Stimulated activated CD4-positive, alpha-beta T cell treated with anti-CD3 and anti-CD28 coated beads, Interleukin-2, amount 100 ng/mL, for 4 hours (primary cell): ENCODE measurements at places on chromosomes 16 and 17.

- peak; percentile 61 for DNase-seq
Measured at GRCh38 chr17:59829217-59830006, 63.3 kb downstream of the TUBD1 start.

- peak; percentile 46 for DNase-seq
Measured at GRCh38 chr16:2874912-2875362, 8.1 kb upstream of the FLYWCH2 start.

DNA sequence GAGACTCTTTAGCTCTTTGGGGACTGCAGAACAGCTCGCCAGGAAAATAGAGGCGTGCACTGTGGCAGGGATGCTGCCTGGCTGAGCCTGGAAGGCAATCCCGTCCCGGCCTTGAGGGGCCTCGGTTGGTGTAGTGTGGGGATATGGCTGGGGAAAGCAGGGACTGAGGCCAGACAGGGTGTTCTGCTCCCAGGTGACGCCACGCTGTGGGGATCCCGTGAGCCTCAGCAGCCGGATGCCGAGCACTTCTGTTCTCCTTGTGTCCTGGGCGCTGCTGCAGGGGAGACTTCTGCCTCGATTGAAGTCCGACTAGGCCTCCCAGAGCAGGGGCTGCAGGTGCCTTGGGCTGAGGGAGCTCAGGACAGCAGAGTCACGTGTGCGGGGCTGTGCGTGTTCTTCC, 72.6 kb downstream of the BANP start:
- DNase-seq = no peak

DNA sequence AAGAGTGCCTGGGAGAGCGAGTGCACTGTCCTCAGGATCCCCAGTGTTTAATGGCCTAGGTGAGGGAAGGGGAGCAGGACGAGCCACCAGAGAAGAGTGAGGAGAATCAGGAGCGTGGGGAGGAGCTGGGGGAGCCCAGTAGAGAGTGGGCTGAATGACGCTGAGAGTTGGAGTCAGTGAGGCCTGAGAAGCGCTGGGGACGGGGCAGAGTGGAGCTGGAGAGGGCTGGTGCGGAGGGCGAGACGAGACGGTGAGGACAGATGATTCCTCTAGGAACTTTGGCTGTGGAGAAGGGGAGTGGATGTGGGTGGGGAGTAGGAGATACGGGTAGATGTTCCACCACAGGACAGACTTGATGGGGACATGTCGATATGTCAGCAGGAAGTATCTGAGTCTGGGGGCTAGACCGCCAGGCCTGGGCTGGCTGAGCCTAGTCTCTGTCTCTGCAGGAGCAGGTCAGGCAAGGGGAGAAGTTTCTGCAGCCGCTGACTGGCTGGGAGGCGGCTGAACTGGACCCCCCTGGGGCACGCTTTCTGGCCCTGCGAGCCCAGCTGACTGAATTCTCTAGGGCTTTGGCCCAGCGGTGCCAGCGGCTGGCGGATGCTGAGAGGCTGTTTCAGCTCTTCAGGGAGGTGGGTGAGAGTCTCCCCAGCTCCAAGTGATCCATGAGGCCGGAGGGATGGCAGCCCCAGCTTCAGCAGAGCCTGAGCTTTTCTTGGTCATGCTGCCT, 4.7 kb downstream of the PLEKHG4 start:
- no peak for DNase-seq

DNA sequence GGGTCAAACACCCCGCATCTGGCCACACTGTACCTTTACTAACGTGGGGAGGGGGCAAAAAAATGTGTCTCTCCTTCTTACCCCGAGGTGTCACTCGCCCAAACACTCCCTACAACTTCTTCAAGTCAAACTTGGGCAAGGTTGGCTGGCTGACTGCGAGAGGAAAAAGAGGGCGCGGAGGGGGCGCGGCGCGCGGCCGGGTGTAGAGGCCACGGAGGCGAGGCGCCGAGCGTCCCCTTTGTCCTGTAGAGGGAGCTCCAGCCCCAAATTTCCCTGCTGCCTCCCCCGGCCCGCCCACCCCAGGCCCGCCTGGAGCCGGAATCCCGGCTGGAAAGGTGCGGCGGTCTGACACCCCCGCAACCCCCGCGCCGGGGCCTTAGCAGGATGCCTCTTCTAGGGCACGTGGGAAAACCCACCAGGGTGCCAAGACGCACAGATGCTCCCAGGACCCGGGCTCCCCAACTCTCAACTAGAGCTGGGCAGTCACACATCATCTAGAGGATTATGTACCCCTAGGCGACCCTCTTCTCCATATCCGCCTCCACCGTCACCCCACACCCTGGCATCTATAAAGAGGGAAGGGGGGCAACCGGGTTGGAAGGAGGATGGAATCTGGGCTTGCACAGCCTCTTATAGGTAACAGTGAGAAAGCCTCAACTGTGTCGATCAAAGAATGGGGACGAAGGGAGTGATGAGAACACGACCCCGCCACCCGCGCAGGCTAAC, 4.2 kb downstream of the IRX3 start:
- DNase-seq = no peak

DNA sequence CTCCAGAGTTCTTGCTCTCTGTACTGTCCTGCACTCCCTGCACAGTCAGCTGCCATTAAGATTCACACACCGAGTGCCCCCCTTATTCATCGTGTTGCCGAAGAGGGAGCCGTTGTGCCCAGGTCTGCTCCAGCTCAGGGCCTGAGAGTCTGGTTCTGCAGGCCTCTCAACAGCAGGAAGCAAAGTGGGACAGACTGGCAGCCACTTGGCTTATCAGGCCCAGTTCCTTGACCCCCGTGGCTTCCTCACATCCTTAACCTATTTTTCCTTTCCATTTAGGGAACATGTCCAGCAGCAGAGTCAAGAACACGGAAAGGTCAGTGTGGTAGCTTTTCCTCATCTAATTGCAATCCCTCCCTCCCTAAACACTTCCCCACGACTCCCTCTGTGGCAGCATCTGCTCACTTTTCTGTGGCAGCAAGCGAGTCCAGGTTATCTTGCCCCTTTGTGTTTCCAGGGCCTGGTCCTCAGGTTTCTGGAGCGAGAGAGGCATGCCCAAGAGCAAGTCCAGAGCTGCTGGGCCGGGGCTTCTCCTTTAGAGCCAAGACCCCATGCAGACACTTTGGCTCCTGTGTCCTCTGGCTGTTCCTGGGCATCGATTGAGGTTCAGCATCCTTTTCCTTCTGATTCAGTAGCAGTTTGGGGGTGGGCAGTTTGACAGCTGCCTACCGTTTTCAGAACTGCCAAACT, 22.1 kb upstream of the ADAM11 start:
- DNase-seq = no peak

- DNase-seq = no peak
Measured at GRCh38 chr16:26717826-26718225, 348.9 kb upstream of the C16orf82 start.

- peak; percentile 55 for DNase-seq
Measured at GRCh38 chr16:85416228-85417109, 196.7 kb upstream of the GSE1 start.

DNA sequence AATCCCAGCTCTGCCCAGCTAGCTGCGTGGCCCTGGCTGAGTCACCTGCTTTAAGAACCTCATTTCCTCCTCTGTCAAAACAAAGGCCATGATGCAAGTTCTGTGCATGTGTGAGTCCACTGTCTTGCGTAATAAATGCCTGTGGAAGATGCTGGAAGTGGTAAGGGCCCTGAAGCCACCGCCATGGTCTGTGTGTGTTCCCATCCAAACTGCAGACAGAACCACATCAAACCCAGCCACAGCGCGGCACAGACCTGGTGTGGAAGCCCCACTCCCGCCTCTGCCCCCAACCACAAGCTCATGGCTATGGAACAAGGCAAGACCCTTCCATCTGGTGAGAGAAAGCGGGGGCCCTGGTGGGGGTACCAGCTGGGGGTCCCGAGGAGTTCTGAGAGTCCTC, 26.0 kb downstream of the NECAB2 start:
- no peak for DNase-seq

DNA sequence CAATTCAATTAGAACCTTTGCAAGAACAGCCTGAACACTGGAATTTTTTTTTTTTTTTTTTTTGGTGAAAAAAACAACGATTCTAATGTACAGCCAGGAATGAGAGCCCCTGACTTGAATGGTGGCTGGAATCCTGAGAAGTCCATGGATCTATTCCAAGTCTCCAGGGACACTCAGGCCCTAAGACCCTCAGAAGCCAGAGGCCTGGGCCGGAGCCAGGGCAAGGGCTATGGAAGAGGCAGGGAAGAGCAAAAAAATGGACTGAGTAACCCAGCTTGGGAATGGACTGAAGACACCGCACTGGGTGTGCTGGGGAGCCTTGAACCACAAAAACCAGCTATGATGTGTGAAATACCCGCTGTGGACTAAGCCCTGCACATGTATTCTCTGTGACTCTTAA, 60.3 kb upstream of the LHX1 start:
- no peak for DNase-seq

GRCh38 chr17:62109378-62109902, 44.4 kb upstream of the MED13 start:
- peak; percentile 3 for DNase-seq

- DNase-seq = no peak
Measured at GRCh38 chr17:5816491-5817070, 232.3 kb upstream of the NLRP1 start.

DNA sequence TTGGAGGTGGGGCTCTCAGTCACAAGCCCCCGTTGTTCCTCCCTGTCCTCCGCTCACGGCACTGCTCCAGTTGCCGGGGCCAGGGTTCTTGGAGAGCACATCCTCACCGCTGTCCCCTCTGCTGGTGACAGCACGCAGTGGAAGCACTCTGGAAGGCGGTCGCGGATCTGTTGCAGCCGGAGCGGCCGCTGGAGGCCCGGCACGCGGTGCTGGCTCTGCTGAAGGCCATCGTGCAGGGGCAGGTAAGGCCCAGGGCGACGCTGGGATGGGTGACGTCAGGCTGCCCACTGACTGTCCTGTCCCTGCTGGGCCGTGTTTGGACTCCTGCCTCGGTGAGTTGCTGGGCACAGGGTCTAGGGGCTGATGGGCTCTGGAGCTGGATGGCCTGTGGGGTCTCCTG, 5.4 kb downstream of the TSC2 start:
- DNase-seq = no peak

DNA sequence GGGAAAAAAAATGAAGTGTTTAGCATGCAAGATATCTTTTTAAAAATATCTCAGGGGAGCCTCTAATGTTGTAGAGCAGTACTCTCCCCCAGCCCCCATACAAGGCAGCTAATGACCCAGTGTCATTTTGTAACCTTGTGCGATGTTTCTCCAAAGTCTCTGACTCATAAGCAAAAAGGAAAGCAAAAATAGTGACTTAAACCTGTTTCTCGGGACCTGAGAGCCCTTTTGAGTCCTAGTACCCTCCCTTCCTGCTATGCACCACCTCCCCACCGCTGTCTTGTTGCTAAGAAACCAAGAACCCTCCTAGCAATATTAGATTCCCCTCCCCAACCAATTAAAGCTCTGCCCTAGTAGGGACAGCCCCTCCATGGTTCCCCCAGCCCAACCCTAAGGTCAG, 2.8 kb downstream of the MYCBPAP start:
- no peak for DNase-seq

GRCh38 chr17:37430051-37430627, 23.5 kb downstream of the TADA2A start:
- no peak for DNase-seq

GRCh38 chr16:75121949-75122568, 5.5 kb upstream of the LDHD start:
- DNase-seq = no peak

GRCh38 chr17:65504141-65504540, 57.3 kb downstream of the AXIN2 start:
- DNase-seq = no peak

GRCh38 chr17:80890196-80890920, 101.3 kb upstream of the CHMP6 start:
- DNase-seq = no peak

DNA sequence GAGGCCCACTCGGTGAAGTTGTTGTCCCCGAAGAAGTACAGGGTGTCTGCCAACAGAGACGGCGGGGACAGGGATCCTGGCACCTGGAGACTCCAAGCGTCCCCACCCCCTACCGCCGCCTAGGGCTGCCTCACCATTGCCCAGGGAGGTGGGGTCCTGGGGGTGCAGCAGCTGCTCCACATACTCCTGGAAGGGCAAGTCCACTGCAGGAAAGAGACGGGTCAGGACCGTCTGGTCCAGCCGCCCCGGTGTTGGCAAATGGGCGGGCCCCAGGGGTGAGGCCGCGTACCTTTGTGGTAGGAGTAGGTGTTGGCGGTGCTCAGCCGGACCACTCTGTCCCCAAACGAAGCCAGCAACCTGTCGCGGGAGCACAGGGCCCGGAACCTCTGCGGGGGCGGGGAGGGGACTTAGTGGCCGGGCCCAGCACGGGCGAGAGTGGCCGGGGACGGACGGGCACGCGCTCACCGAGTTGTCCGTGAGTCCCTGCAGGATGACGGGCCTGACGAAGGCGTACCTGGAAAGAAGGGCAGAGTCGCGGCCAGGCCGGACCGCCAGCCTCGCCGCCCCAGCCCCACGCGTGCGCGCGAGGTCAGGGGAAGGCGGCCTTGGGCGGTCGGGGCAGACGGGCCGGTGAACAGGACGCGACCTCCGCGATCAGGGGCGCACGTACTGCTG, 601 bp downstream of the JMJD8 start:
- DNase-seq = no peak

DNA sequence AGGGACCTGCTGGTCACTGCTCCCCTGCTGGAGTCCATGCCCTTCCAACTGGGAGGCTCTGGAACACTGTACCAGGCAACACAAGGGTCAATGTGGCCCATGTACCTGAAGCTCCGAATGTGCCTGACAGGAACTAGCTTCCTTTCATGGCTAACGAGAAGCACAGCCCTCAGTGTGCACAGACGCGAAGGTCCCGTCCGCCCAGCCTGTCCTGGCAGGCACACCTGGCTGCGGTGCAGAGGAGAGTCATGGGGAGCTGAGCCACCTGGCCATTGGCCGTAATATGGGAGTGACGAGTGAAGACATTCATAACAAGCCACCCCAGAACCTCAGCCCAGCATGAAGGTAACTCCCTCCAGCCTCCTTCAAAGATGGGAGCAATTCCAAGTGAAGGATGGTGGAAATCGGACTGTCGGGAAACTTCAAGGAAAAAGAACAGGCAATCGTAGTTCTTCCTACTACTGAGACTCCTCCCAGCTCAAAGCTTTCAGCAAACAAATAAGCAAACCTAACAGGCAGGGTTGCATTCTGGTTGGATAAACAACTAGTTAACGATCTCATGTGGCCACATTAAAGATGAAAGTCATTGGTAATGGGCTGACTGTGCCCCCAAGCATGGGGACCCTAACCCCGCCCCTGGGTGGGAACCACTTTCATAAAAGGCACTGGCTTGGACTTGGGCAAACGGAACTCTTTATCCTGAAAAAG, 13.2 kb downstream of the TMEM11 start:
- no peak for DNase-seq

DNA sequence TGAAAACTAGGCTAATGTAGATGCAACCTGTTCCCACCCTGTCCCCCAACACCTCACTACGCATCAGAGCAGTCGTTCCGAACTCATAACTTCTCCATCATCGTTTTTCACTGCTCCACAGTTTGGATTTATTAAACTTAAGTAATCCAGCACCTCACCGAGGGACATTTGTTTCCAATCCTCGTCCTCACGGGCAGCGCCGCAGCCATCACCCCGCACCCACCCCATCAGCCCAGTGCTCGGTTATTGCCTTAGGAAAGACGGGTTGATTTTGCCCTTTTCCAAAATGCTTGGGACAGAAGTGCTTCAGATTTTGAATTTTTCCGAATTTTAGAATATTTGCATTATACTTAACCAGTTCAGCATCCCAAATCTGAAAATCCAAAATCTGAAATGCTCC, 71.0 kb upstream of the DOC2B start:
- no peak for DNase-seq
